ENCODE measurements at places on chromosomes 2 and 18.

DNA sequence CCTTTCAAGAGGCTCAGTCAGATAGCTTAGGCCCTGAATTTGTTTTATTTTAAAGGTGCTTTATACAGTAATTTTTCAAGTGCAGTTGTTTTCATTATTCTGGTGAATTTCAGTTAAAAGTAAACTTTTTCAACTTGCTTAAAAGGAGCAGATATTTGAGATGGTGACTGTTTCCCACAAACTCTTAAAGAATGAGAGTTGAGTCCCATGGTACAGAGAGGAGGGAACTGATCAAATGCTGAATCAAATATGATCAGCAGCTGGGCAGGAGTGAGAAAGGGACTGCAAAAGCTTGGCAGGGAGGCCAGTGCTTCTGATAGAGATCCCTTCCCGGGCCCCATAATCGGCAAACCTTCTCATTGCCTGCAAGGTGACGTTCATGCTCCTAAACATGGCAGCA lies 91.2 kb downstream of the KCNS3 start:
- no peak for DNase-seq

- DNase-seq, result no peak
Measured at GRCh38 chr2:216770717-216771116, 75.4 kb upstream of the IGFBP5 start.

GRCh38 chr2:73561422-73561821 lies 80.8 kb downstream of the NAT8 start:
- no peak for DNase-seq

GRCh38 chr18:76414936-76415621 lies 80.0 kb downstream of the ZNF516 start:
- no peak for DNase-seq

GRCh38 chr2:183532514-183532913 lies 408.3 kb downstream of the NUP35 start:
- DNase-seq, result no peak

GRCh38 chr2:109335631-109336176 lies 206.7 kb downstream of the SH3RF3 start:
- DNase-seq, result no peak

DNA sequence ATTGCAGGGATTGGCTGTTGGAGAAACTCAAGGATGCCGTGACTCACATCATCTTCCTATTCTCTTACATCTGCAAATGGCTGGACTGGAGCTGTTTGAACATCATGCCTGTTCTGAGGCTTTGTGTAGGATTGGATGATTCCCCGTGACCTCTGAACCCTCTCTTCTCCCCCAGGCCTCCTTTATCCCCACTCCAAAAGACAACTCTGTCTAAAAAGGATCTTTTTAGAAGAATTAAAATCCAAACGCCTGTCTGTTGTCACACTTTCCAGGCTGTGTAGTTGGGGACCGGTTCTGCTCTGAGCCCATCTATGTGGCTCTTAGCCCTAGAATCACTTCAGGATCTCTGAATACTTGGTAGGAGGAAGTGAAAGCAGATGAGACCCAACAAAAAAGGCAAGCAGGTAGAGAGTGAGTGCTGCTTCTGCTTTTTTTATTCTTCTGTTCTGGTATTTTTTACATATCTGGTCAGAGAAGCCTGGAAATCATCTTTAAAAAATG lies 565 bp downstream of the SP140 start:
- no peak for DNase-seq

- DNase-seq, result no peak
Measured at GRCh38 chr18:1503847-1504246, 599.2 kb downstream of the ADCYAP1 start.

GRCh38 chr2:42028571-42029148 lies 19.2 kb upstream of the PKDCC start:
- no peak for DNase-seq

DNA sequence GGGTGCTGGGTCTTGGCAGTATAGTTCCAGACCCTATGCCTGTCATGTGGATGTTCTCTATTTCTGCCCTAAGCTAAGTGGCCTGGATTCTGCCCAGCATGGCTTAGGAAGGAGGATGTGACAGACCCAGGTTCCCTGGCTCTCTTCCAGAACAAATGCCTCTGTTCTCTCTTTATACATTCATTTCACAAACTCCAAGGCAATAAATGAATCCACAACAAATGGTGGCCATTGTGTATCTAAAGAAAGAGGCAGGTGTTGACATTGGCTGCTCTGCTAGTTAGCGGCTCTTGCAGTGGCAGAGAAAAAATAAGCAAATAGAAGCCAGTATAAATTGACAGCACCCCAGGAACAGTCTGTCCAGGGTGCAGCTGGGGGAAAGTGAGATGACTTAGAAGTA lies 298.6 kb downstream of the SUCLG1 start:
- peak; percentile 78 for DNase-seq

DNA sequence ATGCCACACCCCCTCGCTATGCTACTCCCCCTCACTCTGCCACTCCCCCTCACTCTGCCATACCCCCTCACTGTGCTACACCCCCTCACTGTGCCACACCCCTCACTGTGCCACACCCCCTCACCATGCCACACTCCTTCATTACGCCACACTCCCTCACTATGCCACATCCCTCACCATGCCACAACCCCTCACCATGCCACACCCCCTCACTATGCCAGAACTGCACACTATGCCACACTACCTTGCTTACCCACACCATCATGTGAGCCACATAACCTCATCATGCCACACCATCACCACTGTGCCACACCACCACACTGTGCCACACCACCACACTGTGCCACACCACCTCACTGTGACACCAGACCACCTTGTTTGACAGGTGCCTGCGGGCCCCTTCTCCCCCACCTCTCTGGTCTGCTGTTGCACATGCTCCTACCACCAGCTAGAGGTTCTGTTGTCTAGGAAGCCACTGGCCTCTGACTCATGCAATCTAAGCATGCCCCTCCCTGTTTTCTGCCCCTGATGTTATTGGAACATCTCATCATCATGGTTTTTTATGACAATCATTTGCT lies 22.0 kb downstream of the MARCHF4 start:
- DNase-seq, result no peak

- DNase-seq, result no peak
Measured at GRCh38 chr2:30756051-30756719, 51.1 kb downstream of the CAPN13 start.

GRCh38 chr2:173346035-173346434 lies 8.6 kb upstream of the CDCA7 start:
- DNase-seq, result no peak

DNA sequence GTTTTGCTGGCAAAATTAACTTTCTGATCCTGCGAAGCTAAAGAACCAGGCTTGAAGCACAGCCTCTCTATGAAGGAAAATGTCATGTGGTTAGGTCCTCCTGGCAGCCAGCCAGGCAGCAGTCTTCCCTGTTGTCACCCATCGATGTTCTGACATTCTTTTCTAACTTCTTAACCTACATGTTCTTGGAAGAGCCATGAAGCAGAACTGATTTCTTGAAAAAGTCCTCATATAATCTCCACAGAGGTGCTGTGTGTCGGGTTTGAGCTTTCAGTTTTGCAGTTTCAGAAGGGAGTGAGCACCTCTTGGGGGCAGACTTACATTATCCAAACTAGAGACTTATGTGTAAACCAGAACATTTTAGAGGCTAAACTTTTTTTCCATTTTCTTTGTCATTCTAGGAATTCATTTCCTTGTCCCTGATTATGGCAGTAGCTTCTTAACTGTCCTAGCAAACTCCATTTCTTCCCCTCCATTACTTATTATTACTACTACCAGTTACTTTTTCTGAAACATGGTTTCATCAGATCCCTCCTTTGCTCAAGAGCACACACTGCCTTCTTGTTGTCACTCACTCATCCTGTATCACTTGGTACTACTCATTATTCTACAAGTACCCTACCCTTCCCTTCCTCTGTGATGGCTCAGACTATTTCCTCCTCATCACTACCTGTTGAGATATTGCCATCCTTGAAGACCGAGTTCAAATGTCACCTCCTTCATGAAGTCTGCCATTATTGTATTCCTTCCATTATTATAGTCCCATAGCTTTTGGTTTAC lies 31.1 kb downstream of the DOK1 start:
- DNase-seq, result no peak

GRCh38 chr2:159516241-159516758 lies 100.0 kb downstream of the BAZ2B start:
- DNase-seq, result peak; percentile 99

DNA sequence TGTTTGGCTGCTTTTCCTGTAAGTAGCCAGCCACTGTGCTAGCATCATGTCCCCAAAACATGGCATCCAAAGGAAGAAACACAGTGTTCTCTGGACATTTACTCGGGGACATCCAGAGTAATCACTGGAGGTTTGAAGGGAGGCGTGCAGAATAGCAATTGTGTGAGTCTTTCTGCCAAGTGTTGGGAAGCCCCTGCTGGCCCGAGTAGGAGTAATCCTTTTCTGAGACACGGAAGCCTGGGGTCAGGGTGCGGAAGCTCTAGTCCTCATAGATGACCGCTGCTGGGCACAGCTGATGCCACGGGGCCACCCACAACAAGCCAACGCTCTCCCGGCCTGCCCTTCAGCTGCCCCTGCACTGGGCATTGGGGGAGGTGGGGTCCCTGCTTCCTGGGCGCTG lies 24.8 kb upstream of the HDAC4 start:
- DNase-seq, result no peak

DNA sequence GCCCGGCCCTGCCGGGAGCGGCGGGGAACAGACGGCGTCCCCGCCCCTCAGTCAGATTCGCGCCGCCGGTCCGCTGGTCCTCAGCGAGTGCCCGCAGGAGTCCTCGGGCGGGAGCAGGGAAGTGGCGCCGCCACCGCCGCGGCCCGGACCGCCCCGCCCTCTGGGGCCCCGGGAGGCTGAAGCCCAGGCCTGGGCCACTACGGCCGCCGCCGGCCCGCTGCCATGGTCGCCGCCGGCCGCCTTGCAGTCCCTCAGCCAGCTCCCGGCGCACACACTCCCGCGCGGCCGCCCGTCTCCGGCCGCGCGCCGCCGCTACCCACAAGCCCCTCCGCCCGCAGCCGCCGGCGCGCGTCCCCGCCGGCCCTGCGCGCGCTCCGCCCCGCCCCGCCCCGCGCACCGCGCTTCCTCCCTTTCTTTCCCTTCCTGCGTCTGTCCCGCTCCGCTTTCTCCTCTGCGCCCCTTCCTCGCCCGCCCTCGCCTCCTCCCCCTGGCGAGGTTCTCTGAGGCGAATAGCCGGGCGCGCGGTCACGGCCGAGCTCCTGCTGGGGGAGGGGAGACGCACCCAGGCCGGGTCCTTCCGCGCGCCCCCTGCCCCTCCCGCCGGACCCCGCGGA lies at the start of gene ROCK2:
Gene ROCK2 (minus strand): TSS at position 295 of the 614 bp plus-strand sequence. CDS start 500 bp downstream, outside the sequence.
- DNase-seq, result peak; percentile 33

GRCh38 chr2:198700319-198700718 lies 757.4 kb downstream of the SATB2 start:
- DNase-seq, result peak; percentile 92

GRCh38 chr2:136206613-136207012 lies 88.7 kb upstream of the CXCR4 start:
- DNase-seq, result no peak

GRCh38 chr2:207219676-207220501 lies 54.1 kb upstream of the KLF7 start:
- DNase-seq, result no peak

- no peak for DNase-seq
Measured at GRCh38 chr2:206259376-206260187, 14.9 kb upstream of the ZDBF2 start.

- no peak for DNase-seq
Measured at GRCh38 chr2:95539290-95539689, 52.5 kb upstream of the TRIM43 start.

- no peak for DNase-seq
Measured at GRCh38 chr2:70526126-70526525, 27.5 kb downstream of the TGFA start.

- peak; percentile 67 for DNase-seq
Measured at GRCh38 chr2:151063271-151063670, 198.4 kb downstream of the RBM43 start.

GRCh38 chr2:231819447-231820042 lies 33.3 kb downstream of the COPS7B start:
- DNase-seq, result no peak

DNA sequence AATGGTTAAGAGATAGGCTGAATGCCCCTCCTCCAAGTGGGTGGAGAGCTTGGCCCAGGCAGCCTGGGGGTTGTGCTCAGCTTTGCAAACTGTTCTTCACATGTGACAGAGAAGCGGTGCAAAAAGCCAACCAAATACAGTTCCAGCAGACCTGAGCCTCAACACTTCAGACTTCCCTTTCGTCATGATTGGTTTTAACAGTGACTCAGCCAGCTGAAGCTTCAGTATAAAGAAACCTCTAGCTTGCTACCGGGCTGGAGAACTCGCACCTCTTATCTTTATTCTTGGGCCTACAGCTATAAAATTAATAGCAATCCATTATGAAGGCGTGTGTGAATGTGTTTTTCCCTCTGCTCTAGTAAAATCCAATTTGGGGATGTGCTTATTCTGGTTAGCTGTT lies 20.0 kb downstream of the SETBP1 start:
- DNase-seq, result no peak

- no peak for DNase-seq
Measured at GRCh38 chr2:138177693-138178092, 213.4 kb downstream of the HNMT start.

DNA sequence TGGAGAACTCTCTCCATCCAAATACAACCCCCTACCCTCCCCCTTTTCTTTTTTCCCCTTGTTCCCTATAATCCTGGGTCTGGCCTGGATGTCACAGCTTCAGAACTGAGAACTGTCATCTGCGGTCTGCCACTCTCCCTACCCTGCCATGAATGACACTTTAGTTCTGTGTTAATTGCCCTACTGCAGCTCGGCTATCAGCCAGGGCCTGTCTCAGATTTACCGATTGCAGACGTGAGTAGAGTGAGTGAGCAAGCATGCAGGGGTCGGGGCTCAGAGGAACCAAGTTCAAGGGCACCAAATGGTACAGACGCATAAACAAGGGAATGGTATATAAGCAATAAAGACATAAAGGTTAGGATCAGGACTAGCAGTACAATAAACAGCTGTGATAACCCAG lies 967.8 kb downstream of the BCL11A start:
- peak; percentile 6 for DNase-seq

- DNase-seq, result no peak
Measured at GRCh38 chr2:8956774-8957173, 46.7 kb downstream of the MBOAT2 start.

GRCh38 chr2:224772494-224772893 lies 56.3 kb upstream of the CCDC195 start:
- peak; percentile 13 for DNase-seq

DNA sequence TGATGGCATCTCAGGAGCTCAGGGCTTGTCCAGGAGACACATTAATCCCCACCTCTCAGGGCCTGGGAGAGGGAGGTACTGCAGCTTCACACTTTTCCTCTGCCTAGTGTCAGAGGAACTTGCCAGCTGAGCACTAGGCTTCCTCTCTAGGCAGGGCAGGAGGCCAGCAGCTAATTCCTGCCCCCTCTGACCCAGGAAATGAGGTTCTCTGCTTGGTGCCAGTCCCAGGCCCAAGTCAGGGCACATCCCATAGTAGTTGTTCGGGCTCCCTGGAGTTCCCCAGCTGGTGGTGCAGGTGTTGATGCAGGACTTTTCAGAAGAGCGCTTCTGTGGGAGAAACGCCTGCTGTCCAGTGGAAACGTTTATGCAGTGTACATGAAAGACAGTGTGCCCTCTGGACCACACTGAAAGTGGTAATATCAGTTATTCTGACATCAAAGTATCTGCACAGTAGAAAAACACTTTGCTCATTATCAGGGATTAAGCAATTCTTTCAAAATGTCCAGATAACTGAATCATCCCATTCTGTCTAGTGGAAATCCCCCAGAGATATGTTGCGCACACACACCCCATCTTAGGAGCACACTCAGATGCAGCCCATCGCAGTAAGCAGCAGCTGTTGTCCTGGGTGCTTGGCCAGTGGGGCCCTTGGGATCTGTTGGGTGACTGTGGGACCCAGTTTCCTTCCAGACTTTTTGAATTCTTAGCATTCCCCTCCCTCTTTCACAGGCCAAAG lies 17.8 kb upstream of the SCLY start:
- DNase-seq, result no peak

- no peak for DNase-seq
Measured at GRCh38 chr2:239953418-239954061, 71.6 kb downstream of the NDUFA10 start.
